Activated gamma-delta T cell (primary cell): ENCODE measurements at places on chromosomes 16 and 17.

- DNase-seq = no peak
Observed at GRCh38 chr16:22623351-22623781, 112.7 kb downstream of the NPIPB5 start.

- no peak for DNase-seq
Observed at GRCh38 chr17:6079155-6079888, 9.1 kb downstream of the WSCD1 start.

DNA sequence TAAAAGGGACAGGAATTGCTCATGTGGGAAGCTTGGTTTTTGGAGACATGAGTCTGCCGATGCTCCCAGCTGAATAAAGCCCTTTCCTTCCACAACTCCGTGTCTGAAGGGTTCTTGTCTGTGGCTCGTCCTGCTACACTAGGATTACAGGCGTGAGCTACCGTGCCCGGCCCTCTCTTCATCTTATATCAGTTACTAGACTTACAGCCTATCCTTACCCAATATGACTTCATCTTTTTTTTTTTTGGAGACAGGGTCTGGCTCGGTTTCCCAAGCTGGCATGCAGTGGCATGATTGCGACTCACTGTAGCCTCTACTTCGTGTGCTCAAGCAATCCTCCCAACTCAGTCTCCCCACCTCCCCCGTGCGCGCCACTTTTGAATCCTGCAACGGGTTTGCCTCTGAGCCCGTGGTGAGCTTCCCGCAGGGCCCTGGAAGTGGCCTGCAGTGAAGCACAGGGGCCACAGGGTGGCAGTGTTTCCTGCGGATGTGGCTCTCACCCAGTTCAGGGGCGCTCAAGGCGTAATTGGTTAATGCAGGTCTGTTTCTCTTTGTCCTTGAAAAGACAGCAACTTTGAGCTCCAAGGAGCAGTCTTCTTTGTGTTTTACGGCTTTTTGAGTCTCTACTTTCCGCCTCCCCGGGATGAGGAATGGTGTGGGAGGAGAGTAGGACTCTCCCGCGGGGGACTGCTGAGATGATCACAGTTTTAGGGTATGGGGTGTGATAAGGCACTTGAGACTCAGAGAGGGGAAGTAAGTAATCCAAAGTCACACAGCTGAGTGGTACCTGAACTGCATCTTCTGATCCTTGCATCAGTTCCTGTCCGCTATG is 22.7 kb upstream of the GPRC5B start:
- peak; percentile 20 for DNase-seq

- no peak for DNase-seq
Observed at GRCh38 chr17:77696721-77697460, 261.6 kb upstream of the TNRC6C start.

GRCh38 chr17:65055708-65056638 is 567 bp downstream of the GNA13 start:
- DNase-seq = peak; percentile 52
